ENCODE measurements at places on chromosomes 1 and 21.

GRCh38 chr1:204326771-204327300 lies 32.9 kb downstream of the PLEKHA6 start:
- no peak for DNase-seq

DNA sequence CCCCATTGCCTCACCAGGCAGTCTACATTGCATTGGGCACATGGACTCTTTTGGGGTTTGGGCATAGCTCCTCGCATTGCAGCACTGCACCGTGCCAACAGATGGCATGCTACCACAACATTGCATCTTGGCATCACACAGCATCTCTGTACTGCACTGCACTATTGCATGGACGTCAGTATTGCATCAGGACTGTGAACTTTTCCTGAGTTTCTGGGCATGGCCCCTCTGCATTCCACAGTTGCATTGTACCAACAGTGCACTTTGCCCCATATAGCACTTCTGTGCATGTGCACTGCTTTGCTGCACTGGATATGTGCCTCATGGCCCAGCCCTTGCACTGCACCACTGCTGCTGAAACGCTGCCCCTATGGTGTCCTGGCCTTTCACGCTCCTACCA lies 9.6 kb downstream of the PTPRU start:
- DNase-seq: no peak

DNA sequence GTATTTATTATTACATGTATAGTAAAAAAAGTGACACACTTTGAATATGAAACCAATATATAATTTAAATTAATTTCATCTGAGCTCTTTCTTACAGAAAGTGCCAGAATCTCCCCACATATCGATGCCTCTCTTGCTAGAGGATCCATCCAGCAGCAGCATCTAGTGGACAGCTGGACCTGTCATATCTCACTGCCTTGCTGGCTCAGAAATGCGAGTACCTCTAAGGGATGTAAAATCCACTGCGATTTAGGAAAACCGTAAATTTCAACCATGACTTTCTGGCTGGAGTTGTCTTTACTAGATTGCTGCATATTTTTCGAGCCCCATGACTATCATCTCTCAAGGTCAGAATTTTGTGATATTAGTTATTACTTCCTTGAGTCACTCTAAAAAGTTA lies 333.8 kb downstream of the NEGR1 start:
- no peak for DNase-seq

GRCh38 chr1:112687785-112688496 lies 13.5 kb downstream of the MOV10 start:
- no peak for DNase-seq

DNA sequence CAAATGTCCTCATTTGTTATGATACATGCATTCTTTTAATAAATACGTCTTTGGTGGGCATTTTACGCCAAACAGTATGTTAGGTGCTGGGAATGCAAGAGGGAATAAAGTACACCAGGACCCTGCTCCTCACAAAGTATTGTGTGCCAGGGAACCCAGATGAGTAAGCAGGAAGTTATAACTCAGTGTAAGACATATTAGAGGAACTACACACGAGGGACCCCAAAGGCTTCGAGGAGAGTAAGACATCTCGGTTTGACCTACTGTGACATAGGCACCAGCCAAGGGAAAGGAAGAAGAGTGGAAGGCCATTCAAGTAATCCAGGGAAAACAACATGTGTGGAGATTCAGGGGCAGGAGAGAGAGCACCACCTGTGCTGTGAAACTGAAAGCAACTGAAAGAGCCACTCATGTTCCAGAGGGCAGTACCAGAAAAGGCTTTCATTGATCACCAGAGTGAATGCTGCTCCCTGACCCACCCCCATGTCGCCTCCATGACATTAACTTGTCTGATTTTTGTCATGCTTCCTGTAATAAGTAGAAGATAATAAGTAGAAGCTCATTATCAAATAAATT lies 542.5 kb upstream of the PKN2 start:
- DNase-seq: no peak

DNA sequence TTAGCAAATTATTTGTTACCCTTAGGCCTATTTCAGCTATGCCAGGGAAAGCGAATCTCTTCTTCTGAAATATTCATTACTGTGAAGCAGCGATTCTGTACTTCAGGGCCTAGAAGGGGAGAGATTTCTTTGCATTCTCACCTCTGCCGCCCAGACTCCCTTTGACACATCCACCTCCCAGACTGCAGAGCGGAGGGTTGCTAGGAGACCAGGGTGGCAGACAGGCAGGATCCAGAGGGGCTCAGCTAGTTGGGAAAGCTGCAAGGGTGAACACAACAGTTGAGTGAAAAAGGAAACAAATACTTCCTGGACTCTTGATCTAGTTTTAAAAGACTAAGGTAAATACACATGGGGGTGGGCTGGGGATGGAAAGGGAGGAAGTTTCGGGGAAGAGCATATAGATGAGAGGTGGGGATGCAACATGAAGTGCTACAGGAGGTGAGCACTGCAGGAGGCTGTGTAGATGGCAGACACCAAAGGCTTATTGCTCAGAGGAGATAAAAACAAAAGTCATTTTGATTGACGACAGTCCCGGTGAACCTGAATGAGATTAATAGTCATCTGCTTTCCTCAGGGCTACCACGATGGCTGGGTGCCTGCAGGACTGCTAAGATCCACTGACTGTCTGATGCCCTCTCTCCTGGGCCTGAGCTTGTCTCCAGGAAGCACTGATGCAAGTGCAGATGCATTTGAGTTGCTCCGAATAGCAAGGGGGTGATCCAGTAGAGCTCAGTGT lies 26.4 kb upstream of the RAB3GAP2 start:
- DNase-seq: no peak

DNA sequence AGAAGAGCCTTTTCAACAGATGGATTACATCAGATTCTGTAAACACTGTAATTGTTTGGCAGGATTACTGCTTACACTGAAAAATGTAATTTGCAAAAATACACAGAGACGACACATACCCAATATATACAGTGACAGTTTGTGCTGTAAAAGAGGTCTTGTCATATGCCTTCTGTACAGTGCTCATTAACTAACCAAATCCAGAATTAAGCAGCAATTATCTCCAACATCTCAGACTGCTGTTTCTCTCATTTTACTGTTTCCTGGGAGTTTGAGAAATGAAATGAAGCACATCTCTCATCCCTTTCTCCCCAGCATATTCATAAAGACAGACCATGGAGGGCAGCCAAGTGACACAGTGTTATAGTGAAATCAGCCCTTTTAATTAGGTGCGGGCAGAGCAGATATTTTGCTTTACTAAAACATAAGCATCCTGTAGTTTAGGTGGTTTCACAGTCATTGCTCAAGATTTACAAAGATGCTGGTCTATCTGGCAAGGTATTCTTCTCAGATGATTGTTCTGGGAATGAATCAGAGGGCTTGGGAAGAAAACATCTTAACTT lies 618.4 kb upstream of the USP24 start:
- DNase-seq: no peak

- DNase-seq: no peak
Observed at GRCh38 chr1:40703316-40703715, 11.8 kb downstream of the NFYC start.

DNA sequence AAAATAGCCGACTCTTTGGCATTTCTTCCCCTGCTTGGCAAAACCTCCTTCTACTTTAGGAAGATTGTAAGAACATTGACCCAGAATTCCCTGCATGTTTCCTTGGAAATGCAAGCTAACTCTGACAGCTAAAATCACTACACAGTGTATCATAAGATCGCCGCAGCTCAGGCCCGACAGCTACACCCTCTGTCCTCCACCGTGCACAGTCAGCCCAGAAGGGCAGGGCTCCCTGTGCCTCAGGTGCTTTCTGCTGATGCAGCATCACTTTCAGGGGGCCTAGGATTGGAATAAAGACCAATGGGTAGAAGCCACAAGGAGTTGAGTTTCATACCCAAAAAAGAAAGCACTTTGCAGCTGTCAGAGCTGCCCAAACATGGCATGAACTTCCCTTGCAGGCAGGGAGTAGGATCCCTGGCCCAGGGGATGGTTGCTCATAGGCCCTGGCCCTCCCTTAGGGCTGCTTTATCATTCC lies 145.3 kb downstream of the SEC16B start:
- no peak for DNase-seq

DNA sequence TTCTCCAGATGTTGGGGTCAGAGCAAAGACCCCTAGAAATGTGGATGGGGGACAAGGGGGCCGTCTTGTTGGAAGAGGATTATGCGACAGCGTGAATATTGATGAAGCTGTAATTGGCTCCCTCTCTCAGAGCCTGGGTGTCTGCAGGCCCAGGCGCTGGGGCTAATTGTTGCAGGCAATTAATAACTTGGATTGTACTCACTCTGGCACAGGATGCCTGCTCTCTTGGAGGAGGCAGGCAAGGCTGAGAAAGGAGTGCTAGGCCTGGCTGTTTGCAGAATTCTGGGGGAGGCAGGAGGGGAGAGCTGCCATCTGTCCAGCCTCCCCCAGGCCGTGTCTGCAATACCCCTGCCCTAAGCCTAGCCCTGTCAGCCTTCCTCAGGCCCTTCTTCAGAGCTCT lies 4.1 kb upstream of the DISP3 start:
- no peak for DNase-seq

DNA sequence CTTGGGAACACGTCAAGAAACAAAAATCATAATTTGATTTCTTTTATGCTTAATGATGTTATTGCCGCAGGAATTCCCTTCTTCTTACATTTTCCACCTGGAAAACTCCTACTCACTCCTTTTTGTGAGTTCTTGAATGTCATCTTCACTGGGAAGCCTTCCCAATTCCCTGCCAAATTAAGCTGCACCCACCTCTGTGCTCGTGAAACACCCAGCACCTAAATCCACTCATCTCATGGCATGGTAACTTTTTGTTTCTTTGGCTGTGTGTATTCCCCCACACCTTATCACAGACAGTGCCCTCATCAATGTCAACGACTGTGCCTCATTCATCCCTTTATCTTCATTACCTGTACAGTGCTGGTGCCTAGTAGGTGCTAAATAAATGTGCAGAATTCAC lies 45.6 kb downstream of the ASTN1 start:
- DNase-seq: no peak

GRCh38 chr1:202283991-202284390 lies 57.7 kb downstream of the UBE2T start:
- DNase-seq: no peak

DNA sequence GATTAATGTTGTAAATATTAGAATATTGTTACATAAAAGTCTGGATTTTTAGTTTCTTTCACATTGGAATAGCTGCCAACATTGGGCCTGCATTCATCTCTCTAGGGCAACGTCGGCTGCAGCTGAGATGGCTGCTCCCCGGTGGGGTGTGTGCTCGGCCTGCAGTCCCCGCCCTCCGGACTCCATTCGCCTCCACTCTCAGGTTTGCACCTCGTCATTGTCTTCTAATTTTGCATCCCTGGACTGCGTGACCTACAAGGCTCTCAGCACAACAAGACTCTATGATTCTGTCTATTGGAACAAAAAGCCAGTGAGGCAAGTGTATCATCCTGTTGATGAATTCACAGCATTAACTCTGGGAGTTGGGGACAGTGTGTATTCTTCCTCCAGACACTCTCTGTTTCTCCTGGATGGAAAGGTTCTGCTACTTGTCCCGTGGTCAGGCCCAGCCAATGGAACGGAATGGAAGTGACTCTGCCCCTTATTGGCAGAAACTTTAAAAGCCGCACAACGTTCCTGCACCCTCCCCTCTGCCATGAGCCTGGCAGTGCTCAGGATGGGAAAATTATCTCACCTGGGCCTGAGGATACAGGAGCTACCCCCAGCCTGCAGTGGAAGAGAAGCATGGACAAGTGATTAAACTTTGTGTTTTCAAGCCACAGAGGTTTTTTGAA lies 105.0 kb upstream of the SAMD11 start:
- DNase-seq: no peak

GRCh38 chr1:216765346-216766300 lies 42.4 kb upstream of the ESRRG start:
- DNase-seq: no peak

DNA sequence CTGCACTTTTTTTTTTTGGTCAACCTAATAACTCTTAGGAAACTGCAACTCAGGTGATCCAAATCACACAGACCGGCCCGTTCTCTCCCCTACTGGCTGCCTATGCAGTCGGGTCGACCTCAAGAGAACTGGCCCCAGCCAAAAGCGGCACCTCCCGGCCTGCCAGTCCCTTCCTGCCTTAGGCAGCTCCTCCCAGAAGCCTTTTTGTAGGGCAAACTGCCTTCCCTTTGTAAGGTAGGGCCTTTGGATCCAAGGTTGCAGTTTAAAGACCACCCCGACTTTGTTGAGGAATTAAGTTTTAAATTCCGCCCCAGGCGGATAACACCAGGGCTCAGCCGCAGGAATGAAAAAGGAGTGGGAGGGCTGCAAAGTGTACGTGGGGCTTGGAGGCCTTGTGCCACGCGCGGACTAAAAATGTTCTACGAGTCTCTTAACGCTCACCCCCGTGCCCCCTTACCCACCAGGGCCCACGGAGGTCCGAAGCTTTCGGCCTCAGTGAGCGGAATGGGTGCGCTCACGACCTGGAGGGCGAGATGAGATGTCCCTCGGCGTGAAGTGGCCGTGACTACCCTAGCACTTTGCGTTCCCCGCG lies 642 bp upstream of the ST3GAL3 start:
- DNase-seq: no peak

- DNase-seq: no peak
Observed at GRCh38 chr1:245240648-245241165, 85.9 kb downstream of the KIF26B start.

- no peak for DNase-seq
Observed at GRCh38 chr21:42389449-42389835, 6.4 kb downstream of the TMPRSS3 start.

GRCh38 chr1:54794451-54795355 lies 6.4 kb downstream of the TTC22 start:
- no peak for DNase-seq

DNA sequence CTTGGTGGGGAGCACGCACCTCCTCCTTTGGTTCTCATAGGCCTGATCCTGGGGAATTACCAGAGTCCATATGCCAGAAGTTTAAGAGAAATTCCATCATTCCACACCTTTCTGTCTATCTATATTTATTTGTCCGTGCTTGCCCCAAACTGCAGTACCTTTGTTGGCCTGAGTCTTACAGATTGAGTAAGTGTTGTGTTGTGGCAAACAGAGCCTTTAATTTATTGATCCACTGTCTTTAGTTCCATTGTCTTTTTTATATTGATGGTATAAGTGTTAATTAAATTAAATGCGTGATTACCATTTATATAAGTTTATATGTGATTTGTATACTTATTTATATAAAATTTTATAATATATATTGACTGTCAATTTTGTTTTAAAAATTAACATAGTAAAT lies 4.9 kb downstream of the SH3BGR start:
- no peak for DNase-seq

GRCh38 chr1:228798035-228798434 lies 62.8 kb downstream of the RHOU start:
- DNase-seq: no peak

GRCh38 chr1:2237773-2238172 lies 9.7 kb downstream of the SKI start:
- DNase-seq: no peak

- DNase-seq: no peak
Observed at GRCh38 chr1:119834990-119835389, 23.7 kb upstream of the REG4 start.

DNA sequence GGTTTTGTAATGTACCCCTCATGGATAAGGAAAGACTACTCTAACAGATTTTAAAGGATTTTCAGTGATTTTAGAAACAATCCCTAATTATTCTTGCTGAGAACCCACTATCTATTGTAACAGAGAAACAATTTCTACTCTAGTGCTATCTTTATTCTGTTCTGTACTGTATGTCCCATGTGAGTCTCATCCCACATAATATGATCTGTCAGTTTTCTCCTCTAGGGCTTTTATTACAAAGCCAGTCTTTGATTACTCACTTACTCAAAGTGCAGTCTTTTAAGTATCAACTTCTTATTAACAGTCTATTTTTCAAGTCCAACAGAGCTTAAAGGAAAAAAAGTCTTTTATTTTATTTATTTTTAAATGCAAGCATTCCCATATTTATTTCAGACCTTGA lies 54.8 kb downstream of the CTH start:
- DNase-seq: no peak
